ENCODE measurements at places on chromosomes 12 and 14.

DNA sequence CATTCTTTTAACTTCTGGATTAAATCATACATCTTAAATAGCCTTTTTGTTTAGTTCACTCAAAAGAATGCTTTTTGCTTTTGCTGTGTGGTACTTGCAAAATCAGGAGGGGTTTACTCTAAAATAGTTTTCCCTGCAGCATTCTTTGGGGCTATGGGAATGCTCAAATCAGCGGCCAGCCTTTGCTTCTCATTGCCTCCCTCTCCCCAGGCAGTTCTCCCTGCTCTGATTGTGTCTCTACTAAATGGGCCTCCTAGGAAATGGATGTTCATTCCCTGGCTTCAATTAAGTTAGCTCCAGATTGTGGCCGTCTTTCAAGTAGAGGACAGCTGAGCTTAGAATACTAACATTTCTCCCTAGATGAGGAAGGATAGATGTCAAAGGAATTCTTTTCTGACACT, 4.4 kb downstream of the TULP3 start:
- no peak for DNase-seq

- DNase-seq = no peak
Measured at GRCh38 chr12:102051431-102051965, 10.3 kb downstream of the WASHC3 start.

- no peak for DNase-seq
Measured at GRCh38 chr14:91244501-91244901, at the start of gene GPR68. Gene GPR68 (minus strand): TSS chr14:91244704. CDS start chr14:91235050, 9,654 bp downstream.

DNA sequence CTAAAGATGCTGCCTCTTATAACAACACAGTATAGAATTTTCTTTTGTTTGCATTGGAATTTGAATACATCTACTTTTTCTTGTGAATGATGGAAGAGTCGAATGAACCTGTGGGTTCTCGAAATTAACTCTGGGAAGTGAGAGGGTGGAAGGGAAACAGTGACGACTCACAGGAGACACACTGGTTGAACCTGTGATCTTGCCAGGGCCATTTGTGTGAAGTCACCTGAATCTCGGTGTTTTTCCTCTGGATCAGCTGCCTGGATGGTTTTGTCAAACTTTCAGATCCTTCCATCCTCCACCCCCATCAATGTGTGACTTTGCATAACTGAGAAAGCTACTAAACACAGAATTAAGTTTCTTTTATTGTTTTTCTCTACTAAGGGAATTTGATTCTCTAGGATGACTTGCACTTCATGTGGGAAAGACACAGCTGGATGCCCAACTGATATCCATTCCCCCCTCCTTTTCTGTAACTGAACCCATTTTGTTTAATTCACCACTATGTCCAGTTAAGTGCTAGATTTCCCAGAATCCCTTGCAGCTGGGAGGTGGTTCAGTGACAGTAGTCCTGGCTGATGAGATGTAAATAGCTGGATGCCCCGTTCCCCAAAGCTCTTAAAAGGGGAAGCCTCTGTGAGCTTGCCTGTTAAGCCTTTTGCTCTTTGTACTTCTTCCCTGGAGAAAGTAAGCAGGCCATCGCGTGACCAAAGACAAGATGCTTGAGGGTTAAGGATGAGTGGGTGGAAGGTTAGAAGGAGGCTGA, 6.3 kb downstream of the PPFIBP1 start:
- no peak for DNase-seq

GRCh38 chr12:42104784-42105183, 39.9 kb downstream of the GXYLT1 start:
- DNase-seq = no peak

GRCh38 chr12:2243275-2243674, 190.5 kb downstream of the CACNA1C start:
- DNase-seq = no peak

DNA sequence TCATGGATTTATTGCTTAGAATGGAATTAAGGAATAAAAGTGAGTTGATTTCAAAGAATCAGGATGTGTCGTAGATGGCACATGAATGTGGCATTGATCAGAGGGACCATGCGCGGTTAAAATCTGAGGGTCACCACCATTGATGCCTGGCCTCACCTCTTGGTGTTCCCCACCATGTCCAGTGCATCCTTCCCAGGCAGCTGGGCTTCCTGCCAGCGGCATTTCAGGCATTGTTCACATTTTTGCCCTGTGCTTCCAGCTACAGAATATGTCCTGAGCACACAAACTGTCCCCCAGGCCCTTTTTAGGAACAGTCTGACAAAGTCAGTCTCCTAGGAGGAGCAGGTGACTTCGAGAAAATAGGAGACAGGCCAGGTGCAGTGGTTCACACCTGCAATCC, 42.0 kb upstream of the TSPAN9 start:
- no peak for DNase-seq

All from activated CD8-positive, alpha-beta memory T cell treated with anti-CD3 and anti-CD28 coated beads, Interleukin-2, amount 50 U/mL, for 4 hours (primary cell).